ENCODE measurements at places on chromosomes 7 and 10. TPM values are rescaled to one million over a fixed set of nuclear protein-coding genes. Genes with fewer than 3 reads are reported as not detected.
A peak's percentile ranks its signal among the peaks of the same experiment; 100 is the strongest.

GRCh38 chr7:36395171-36395894 is 5.7 kb downstream of the ANLN start:
- no peak for DNase-seq

- no peak for DNase-seq
Measured at GRCh38 chr10:14415676-14416307, 85.1 kb upstream of the FRMD4A start.

DNA sequence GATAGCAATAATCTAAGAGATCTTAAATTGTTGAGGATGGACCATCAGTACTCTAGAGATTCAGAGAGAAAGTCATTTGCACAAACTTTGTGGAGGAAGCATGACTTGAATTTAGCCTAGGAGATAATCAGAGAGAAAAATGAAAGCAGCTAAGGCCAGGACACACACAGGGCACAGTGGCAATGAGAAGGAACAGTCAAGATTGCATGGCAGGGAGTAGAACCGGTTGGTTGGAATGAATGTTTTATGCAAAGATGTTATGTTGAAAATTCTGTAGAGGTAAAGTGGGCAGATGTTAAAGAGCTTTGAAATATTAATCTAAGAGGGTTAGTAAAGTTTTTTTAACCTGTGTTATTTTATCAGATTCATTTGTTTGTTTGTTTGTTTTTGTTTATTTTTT is 521.8 kb downstream of the GATA3 start:
- DNase-seq = no peak

DNA sequence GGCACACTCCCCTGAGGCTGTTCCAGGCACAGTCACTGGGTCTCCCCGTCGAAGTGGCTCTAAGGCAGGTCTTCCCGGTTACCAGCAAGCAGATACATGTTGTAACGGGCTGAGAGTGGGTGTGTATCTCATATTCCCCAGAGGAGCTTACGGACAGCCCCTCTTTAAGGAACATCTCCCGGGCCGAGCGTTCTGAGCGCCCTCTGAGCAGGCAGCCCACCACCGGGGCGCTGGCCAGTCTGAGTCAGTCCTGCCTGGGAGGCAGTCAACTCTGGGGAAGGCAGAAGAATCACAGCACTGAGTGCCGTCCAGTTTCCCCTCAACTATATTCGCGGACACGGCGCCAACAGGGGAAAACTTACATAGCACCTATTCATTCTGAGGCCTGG is 117.4 kb downstream of the LHPP start:
- DNase-seq = no peak

The CHRM2 gene
- not detected for total RNA-seq

GRCh38 chr10:63382066-63382465 is 83.7 kb downstream of the JMJD1C start:
- no peak for DNase-seq

GRCh38 chr10:127875916-127876315 is 16.8 kb downstream of the CLRN3 start:
- peak; percentile 9 for DNase-seq

DNA sequence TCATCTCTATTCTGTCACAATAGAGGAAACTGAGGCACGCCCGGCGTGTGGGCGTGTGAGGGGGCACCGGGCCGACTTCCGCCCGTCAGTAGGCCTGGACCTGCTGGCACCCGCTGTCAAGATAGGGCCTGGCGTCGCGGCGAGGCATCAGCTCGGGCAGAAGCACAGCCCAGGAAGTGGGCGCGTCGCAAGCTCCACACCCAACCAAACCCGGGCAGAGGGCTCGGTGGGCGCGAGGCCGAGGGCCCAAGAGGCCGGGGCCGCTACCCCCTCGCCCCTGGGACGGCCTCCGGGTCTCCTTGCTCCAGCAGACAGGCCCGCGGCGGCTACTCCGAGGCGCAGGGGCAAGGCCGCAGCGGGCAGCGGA is 91.2 kb downstream of the SPAG6 start:
- DNase-seq = no peak

The SYT15 gene
- total RNA-seq = 1.5 TPM

The SPDYE16 gene
- 0.52 TPM for total RNA-seq

The IFIT1 gene
- total RNA-seq = 45.8 TPM

The NCAPG2 gene
- 182 TPM for total RNA-seq

GRCh38 chr7:85125651-85126131 is 61.2 kb downstream of the SEMA3D start:
- DNase-seq = no peak

DNA sequence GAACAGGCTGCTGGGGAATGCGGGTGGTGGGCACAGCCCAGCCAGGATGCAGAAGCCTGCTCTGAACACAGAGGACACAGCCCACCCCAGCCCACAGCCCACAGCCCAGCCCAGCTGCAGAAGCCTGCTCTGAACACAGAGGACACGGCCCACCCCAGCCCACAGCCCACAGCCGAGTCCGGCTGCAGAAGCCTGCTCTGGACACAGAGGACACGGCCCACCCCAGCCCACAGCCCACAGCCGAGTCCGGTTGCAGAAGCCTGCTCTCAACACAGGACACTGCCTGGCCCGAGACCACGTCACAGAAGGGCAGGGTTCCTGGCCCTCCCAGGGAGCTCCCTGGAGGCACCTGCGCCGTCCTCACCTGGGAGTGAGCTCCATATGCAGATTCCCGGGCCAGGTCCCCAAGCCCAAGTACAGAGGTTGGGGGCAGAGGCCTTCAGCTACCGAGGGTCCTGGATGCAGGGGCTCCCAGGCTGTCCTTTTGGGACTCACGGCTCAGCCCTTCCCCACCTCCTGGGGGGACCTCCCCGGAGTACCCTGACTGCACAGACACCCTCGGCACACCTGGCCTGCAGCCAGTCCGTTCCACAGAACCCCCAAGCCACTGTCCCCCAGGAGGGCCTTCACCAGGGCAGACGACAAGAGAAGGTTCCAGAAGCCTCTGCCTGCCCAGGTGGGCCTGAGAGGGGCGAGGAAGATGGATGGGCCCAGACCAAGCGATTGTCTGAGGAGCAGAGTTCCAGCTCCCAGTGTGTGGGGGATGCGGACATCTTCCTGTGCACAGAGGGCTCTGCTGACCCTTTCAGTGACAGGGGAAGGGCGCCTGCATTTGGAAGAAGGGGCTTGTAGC is 23.7 kb upstream of the FOXL3 start:
- no peak for DNase-seq

- no peak for DNase-seq
Measured at GRCh38 chr7:89966067-89966664, 188.1 kb upstream of the STEAP1 start.
